Inflammatory macrophage treated with lipopolysaccharide for 1 hour (primary cell): ENCODE measurements at places on chromosomes 4 and X.

DNA sequence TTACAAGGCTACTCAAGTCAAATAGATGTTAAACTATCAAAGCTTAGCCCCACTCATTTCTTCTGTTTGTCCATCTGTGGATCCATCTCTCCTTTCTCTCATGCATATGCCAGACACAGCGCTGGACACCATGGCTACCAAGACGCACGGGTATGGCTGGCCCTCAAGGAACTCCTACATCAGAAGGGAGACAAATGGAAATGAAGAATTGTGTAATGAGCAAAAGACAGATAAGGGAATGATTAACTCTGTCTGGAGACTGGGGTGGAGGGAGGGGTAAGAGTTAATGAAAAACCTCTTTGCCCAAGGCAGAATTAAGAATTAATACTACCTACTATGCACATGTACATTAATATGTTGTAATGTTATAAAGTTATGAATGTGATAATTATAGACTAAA lies 88.1 kb downstream of the MGST2 start:
- DNase-seq: no peak

GRCh38 chr4:8105306-8106100 lies 53.1 kb downstream of the ABLIM2 start:
- no peak for DNase-seq

DNA sequence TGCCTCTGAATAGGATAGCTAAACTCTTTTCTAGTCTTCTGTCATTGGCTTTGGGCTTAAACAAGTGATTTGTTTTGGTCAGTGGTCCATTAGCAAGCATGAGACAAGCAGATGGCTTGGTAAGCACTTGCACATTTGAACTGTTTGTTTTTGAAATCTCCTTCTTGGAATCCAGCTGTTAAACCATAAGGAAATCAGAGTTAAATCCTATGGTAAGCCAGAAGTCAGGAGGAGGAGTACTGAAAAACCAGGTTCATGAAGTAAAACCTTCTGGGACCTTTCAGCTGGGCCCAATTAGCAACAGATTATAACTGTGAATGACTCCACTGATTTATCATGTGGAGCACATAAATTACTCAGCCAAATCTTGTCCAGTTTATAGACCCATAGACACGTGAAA lies 1042.5 kb upstream of the PABPC4L start:
- no peak for DNase-seq

GRCh38 chr4:96736352-96736889 lies 896.5 kb downstream of the PDHA2 start:
- no peak for DNase-seq

DNA sequence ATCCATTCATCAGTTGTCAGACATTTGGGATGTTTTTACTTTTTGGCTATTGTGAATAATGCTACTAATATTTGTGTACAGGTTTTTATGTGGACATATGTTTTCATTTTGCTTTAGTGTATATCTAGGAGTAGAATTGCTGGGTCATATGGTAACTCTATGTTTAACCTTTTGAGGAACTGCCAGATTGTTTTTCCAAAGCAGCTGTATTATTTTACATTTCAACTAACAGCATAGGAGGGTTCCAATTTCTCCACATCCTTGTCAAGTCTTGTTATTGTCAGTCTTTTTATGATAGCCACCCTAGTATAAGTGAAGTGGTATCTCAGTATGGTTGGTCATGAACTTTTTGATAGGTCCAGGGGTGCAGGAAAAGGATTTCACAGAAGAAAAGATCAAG lies 114.5 kb upstream of the FAM9C start:
- DNase-seq: no peak
